Fibroblast of skin of left biceps (primary cell): ENCODE measurements at places on chromosomes 5 and 9.

GRCh38 chr9:93148721-93149120 is 14.7 kb upstream of the NINJ1 start:
- DNase-seq: no peak

GRCh38 chr5:1438871-1439270 is 6.4 kb downstream of the SLC6A3 start:
- no peak for DNase-seq

GRCh38 chr9:20524776-20525175 is 97.5 kb downstream of the MLLT3 start:
- DNase-seq: no peak

GRCh38 chr5:15786884-15787283 is 286.9 kb downstream of the FBXL7 start:
- DNase-seq: no peak

- no peak for DNase-seq
Observed at GRCh38 chr5:151741678-151742423, 16.6 kb downstream of the ATOX1 start.
